GM04504 (cell line): ENCODE measurements at places on chromosomes 3 and 15.

- no peak for DNase-seq
Measured at GRCh38 chr15:50993598-50993997, 85.1 kb downstream of the AP4E1 start.

DNA sequence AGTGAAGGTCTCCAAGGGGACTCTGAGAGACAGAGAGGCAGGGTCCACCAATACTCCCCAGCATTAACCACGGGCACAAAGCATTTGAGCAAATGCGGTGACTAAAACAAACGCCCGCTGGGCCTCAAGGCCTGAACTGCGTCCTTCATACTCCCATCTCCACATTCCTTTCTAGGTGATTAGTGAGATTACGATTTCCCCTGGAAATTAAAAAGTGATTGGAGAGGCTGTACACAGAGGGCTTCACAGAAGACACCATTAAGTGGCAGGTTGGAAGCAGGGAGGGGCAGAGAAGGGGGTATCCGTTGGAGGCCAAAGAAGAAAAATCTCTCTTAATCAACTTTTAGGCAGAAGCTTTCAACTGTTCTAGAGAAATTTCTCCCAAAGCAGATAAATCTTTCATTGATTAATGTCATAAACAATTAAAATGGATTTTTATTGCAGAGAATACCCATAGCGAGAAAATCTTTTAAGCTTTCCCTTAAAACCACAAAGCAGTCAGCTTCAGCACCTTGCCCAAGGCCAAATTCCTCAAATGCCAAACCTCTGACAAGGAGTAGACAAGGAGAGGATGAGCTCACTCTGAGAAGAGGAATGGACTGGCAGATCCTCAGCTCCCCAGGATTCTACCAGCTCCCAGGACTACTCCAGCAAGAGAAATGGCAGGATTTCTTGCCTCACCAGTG lies 38.2 kb downstream of the MB21D2 start:
- peak; percentile 97 for DNase-seq

DNA sequence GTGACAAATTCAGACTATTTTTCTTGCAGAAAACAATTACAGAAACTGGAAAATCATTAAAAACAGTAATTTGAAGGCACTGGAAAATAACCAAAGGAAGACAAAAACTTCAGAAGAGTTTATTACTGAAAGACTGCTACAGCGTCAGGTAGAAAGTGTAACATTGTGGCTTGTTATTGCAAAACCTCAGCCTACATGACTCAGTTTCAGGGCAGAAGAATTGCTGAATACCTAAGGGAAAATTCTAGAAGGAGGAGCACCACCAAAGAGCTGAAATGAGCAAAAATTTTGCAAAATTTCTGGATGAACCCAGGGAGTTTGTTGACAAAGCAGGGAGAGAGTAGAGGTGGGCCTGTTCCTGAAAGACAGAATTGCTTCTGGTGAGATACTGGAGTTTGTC lies 219.6 kb downstream of the C3orf38 start:
- no peak for DNase-seq

DNA sequence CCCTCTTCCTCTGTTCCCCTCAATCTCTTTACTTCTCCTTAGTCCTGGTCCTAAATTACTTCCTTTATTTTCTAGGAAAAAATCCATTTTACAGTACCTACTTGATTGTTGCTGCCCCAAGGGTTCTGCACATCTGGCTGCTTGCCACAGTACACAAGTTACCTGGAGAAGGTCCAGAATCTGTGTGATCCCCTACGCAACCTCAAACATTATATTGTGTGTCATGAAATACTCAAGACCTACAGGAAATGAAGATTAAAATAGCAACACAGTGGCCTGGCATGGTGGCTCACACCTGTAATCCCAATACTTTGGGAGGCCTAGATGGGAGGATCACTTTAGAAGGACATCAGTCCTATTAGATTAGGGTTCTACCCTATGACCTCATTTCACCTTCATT lies 48.7 kb downstream of the PRKAR2A start:
- DNase-seq: no peak
